Right lobe of liver (tissue), 6 donors: ENCODE measurements at places on chromosomes 6 and 20. TPM values are rescaled to one million over a fixed set of nuclear protein-coding genes. Genes with fewer than 3 reads are reported as not detected.

- no peak for DNase-seq
- H3K4me3 ChIP-seq = no peak overlapping the region
- H3K4me1 ChIP-seq = no peaks in the 10 kb centered on the region
- no peaks in the 10 kb centered on the region for H3K36me3 ChIP-seq
- H3K27ac ChIP-seq = no peak overlapping the region
Observed at GRCh38 chr6:117477988-117478852, 4.3 kb upstream of the DCBLD1 start.

GRCh38 chr6:170403451-170403850, 96.9 kb downstream of the FAM120B start:
- H3K4me3 ChIP-seq = no peak overlapping the region
- peaks cover 2% of the 10 kb centered on the region for H3K36me3 ChIP-seq
- no peak overlapping the region for H3K27ac ChIP-seq
- H3K27me3 ChIP-seq = no peaks in the 10 kb centered on the region
- no peak for DNase-seq

DNA sequence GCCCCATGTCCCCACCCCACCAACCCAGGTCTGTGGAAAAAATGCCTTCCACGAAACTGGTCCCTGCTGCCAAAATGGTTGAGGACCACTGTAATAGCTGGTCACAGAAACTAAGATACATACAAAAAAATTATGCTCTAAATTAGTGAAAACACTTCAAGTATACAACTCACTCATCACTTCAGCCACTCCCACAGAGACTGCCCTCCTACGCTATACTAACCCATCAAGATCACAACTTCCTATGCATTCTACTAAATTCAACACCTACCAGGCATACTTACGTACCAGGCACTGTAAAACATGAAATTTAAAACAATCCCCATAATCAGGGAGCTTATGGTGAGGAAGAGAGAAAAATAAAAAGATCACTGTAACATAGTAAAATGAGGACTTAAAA, 22.9 kb downstream of the RUNX2 start:
- DNase-seq = no peak
- no peak overlapping the region for H3K27ac ChIP-seq
- no peaks in the 10 kb centered on the region for H3K4me1 ChIP-seq
- no peaks in the 10 kb centered on the region for H3K27me3 ChIP-seq
- H3K36me3 ChIP-seq = no peaks in the 10 kb centered on the region

GRCh38 chr20:3407040-3407770, at the start of gene DNAAF9:
DNAAF9 (minus strand) TSS chr20:3407669; CDS start chr20:3407557, 112 bp downstream.
- peak within 1 kb of the TSS; percentile 77 for H3K4me3 ChIP-seq
- peak within 1 kb of the TSS; percentile 62 for H3K27ac ChIP-seq
- H3K36me3 ChIP-seq = no peaks in the 10 kb centered on the region
- DNase-seq = no peak

DNA sequence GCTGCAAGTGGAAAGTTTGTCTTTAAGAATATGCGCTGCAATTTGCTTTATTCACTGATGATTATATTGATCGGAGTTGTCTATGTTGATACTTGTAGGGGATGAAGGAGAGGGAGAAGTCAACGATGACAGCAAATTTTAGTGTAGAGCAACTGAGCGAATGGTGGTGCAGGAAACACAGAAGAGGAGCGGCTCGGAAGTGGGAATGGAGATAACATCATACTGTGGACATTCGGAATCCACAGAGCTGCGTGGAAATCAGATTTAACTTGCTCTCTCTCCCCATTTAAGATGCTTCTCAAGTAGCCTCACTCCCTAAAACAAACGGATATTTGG, 722 bp upstream of the TMEM14B start:
- H3K36me3 ChIP-seq = peaks cover 4% of the 10 kb centered on the region
- DNase-seq = no peak
- H3K27ac ChIP-seq = no peak overlapping the region
- H3K4me1 ChIP-seq = no peaks in the 10 kb centered on the region
- peak overlapping the region; percentile 66 for H3K4me3 ChIP-seq
- H3K27me3 ChIP-seq = no peaks in the 10 kb centered on the region

GRCh38 chr6:42326248-42326647, 108.6 kb upstream of the MRPS10 start:
- H3K36me3 ChIP-seq = no peaks in the 10 kb centered on the region
- H3K27me3 ChIP-seq = no peaks in the 10 kb centered on the region
- H3K27ac ChIP-seq = no peak overlapping the region
- H3K4me3 ChIP-seq = no peak overlapping the region

DNA sequence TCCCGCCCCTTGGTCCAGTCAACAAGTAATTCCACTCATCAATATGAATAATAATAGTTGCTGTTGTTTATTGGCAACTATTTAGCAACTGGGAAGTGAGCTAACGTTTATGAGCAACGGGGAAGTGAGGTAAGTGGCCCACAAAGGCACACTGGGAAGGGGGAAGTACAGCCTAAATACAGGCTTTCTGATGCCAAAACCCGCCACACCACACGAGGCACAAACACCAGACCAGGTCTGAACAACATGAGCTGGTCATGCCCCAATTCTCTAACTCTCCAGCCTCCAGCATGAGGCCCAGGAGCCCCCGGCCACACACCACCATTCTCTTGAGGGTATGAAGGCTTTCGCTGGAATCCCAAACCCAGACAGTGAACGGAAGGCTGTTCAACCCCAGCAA, 50.8 kb downstream of the PREX1 start:
- H3K27me3 ChIP-seq = no peaks in the 10 kb centered on the region
- DNase-seq = no peak
- no peaks in the 10 kb centered on the region for H3K36me3 ChIP-seq
- H3K27ac ChIP-seq = no peak overlapping the region

GRCh38 chr20:21554376-21554890, 40.6 kb upstream of the NKX2-2 start:
- H3K4me3 ChIP-seq = no peak overlapping the region
- no peaks in the 10 kb centered on the region for H3K27me3 ChIP-seq
- no peak for DNase-seq
- H3K27ac ChIP-seq = no peak overlapping the region
- H3K36me3 ChIP-seq = no peaks in the 10 kb centered on the region

- no peaks in the 10 kb centered on the region for H3K36me3 ChIP-seq
- H3K4me1 ChIP-seq = peaks cover 33% of the 10 kb centered on the region
- H3K27ac ChIP-seq = peak overlapping the region; percentile 98
- peak; percentile 79 for DNase-seq
- no peaks in the 10 kb centered on the region for H3K27me3 ChIP-seq
- peak overlapping the region; percentile 97 for H3K4me3 ChIP-seq
Observed at GRCh38 chr6:34696189-34696738, 303 bp downstream of the ILRUN start.

DNA sequence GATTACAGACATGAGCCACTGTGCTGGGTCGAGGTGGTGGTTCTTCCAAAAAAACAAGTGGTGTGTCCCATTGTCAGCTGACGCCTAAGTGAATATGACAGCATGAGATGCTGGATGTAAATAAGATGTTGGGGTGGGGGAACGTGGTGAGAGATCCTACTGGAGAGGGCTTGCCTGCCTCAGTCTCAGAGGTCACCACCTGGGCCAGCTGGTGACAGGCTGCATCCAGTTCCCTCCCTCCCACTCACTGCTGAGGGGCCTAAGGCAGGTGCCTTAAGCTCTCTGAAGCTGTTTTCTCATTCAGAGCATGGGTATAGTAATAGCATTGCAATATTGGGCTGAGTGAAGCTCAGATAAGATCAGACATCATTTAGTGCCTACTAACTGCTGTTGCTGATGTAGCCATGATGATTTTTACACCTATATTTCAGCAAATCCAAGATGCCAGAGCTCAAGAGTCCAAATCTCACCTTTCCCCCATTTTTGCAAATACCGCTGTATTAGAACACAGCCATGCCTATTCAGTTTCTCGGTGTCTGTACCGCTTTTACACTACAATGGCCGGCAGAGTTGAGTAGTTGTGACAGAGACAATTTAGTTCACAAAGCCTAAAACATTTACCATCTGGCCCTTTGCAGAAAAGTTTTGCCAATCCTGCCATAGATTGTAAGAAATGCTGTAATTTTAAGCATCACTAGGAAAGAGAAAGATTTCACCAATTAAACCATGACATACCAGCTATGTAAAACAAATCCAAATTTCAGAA, 171.3 kb downstream of the ANKRD60 start:
- no peaks in the 10 kb centered on the region for H3K4me1 ChIP-seq
- no peak overlapping the region for H3K4me3 ChIP-seq
- H3K27ac ChIP-seq = no peak overlapping the region
- DNase-seq = no peak
- H3K36me3 ChIP-seq = no peaks in the 10 kb centered on the region
- H3K27me3 ChIP-seq = no peaks in the 10 kb centered on the region

GRCh38 chr6:20441921-20442320, 40.2 kb downstream of the E2F3 start:
- H3K36me3 ChIP-seq = no peaks in the 10 kb centered on the region
- DNase-seq = peak; percentile 60
- H3K4me1 ChIP-seq = peaks cover 17% of the 10 kb centered on the region
- no peaks in the 10 kb centered on the region for H3K27me3 ChIP-seq
- peak overlapping the region; percentile 80 for H3K27ac ChIP-seq

DNA sequence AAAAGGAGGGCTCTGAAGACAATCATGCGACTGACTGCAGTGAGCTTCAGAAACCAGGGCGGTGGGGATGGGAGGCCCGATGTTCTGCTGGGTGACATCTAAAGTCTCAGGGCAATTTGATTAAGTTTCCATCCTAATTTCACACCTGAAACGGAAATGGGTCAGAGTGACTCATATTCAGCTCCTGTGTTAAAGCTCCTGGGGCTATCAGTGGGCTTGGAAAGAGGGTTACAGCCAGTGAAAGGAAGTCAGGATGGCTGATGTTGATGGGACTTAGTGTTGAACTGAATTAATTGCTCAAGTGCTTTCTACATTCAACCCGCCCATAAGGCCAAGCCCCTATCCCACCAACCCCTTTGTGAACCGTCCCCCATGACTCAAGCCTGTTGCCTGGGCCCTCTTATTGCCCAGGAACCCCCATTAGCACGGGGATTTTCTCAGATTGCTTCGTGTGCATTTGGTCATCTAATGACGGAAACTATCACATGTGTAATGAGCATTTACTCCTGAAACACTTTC, 47.1 kb upstream of the TBC1D7 start:
- no peak for DNase-seq
- H3K4me1 ChIP-seq = no peaks in the 10 kb centered on the region
- no peaks in the 10 kb centered on the region for H3K36me3 ChIP-seq
- H3K27me3 ChIP-seq = no peaks in the 10 kb centered on the region

GRCh38 chr6:27866357-27867050, 45.7 kb downstream of the OR2B2 start:
- no peaks in the 10 kb centered on the region for H3K36me3 ChIP-seq
- H3K27me3 ChIP-seq = no peaks in the 10 kb centered on the region
- H3K4me1 ChIP-seq = no peaks in the 10 kb centered on the region
- DNase-seq = no peak

DNA sequence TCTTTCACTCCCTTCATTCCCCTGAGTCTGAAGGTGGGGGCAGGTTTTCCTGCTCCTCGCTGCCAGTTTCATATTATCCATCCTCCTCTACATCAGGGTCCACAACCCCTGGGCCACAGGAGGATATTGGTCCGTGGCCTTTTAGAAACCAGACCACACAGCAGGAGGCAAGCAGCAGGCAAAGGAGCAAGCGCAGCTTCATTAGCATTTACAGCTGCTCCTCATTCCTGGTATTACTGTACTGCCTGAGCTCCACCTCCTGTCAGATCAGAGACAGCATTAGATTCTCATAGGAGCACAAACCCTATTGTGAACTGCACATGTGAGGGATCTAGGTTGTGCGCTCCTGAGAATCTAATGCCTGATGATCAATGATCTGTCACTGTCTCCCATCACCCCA, 380.3 kb downstream of the ARHGAP18 start:
- no peaks in the 10 kb centered on the region for H3K27me3 ChIP-seq
- H3K4me3 ChIP-seq = no peak overlapping the region
- H3K36me3 ChIP-seq = no peaks in the 10 kb centered on the region
- H3K4me1 ChIP-seq = no peaks in the 10 kb centered on the region
- H3K27ac ChIP-seq = no peak overlapping the region

DNA sequence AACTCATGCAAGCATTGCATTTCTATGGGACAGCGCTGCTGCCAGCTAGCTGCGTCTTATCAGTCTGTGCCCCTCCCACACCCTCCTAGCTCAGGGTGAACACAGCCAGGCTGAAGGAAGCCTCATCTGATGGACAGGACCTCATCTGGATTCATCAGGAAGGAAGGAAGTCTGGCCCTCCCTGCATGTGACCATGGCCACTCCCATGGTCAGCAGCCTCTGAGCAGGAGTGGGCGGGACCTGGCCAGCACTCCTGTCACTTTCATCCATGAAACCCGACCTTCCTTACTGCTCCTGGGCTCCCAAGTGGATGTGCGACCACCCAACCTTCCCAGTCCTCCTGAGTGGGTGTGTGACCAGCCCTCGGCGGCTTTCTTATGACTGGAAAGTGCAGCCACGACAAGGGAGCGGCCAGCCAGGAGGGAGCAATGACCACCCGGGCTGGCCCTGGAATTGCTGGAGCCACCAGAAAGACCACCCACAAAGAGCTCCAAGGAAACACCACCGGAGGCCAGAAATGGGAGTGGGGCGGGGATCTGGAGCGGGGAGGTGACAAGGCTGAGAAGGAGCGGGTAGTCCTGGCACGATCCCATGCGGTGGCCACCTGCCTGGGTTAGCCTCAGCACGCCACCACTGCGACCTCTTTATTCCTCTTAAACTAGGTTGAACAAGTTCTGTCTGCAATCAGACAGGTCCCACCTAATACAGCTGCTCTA, 241.2 kb downstream of the TTLL2 start:
- H3K27me3 ChIP-seq = no peaks in the 10 kb centered on the region
- no peak overlapping the region for H3K4me3 ChIP-seq
- H3K4me1 ChIP-seq = no peaks in the 10 kb centered on the region
- DNase-seq = no peak
- H3K36me3 ChIP-seq = no peaks in the 10 kb centered on the region

GRCh38 chr6:124967444-124967843, 5.2 kb downstream of the RNF217 start:
- H3K36me3 ChIP-seq = no peaks in the 10 kb centered on the region
- H3K27me3 ChIP-seq = no peaks in the 10 kb centered on the region
- no peak overlapping the region for H3K27ac ChIP-seq
- no peak overlapping the region for H3K4me3 ChIP-seq

- H3K4me3 ChIP-seq = no peak overlapping the region
- no peak overlapping the region for H3K27ac ChIP-seq
- no peaks in the 10 kb centered on the region for H3K4me1 ChIP-seq
Observed at GRCh38 chr20:54084727-54085388, 14.5 kb upstream of the BCAS1 start.

GRCh38 chr6:39339868-39340550, 17.5 kb upstream of the KCNK16 start:
- H3K27me3 ChIP-seq = no peaks in the 10 kb centered on the region
- no peaks in the 10 kb centered on the region for H3K36me3 ChIP-seq
- no peaks in the 10 kb centered on the region for H3K4me1 ChIP-seq
- DNase-seq = no peak
- H3K27ac ChIP-seq = no peak overlapping the region

The LZTS3 gene
- 5.1 TPM for total RNA-seq

The BPIFA1 gene
- total RNA-seq = not detected

The TSHZ2 gene
- total RNA-seq = 23.4 TPM

The EFCAB8 gene
- total RNA-seq = not detected

The NDRG3 gene
- 7.5 TPM for total RNA-seq

The FAM83D gene
- 2.7 TPM for total RNA-seq

The SEMG1 gene
- total RNA-seq = not detected

The MCM9 gene
- total RNA-seq = 6.8 TPM
